Endothelial cell of umbilical vein (primary cell): ENCODE measurements at places on chromosomes 4 and X. TPM values are rescaled to one million over a fixed set of nuclear protein-coding genes. Genes with fewer than 3 reads are reported as not detected.

GRCh38 chr4:74794382-74795010 lies at the start of gene BTC:
TSS of gene BTC (minus strand) at chr4:74794523. CDS start at chr4:74794325, 198 bp downstream.
- H3K4me3 ChIP-seq: peak within 1 kb of the TSS; percentile 50
- H3K4me1 ChIP-seq: peaks cover 4% of the 10 kb centered on the region
- no peak for DNase-seq
- no peaks in the 10 kb centered on the region for H3K36me3 ChIP-seq
- no peak within 1 kb of the TSS for H3K27ac ChIP-seq

DNA sequence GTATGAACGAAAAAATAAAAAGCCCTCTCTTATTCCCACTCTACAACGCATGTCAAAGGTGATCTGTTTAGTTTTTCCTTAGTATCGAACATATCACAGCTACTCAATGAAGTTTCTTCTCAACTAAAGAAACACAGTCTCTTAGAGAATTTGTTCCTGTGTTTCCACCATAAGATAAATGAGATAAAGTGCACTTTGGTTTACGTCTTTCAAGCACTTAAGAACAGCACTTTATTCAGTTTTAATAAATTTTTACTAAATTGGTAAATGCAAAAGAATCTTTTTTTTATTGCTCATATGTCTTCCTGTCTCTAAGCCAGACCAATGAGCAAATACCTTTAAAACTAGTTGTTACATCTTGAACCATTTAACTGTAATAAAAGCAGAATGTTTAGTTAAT lies 259.8 kb downstream of the CHIC1 start:
- H3K36me3 ChIP-seq: no peaks in the 10 kb centered on the region
- no peak overlapping the region for H3K27ac ChIP-seq

METTL14 gene
- total RNA-seq: 38.6 and 42.9 TPM in 2 replicates

PAGE1 gene
- not detected in 2 replicates for total RNA-seq
